ENCODE measurements at places on chromosomes 4 and X.

- DNase-seq = no peak
Observed at GRCh38 chr4:139053909-139054308, 38.3 kb downstream of the NOCT start.

- DNase-seq = no peak
Observed at GRCh38 chr4:47287735-47288134, 175.8 kb downstream of the COMMD8 start.

DNA sequence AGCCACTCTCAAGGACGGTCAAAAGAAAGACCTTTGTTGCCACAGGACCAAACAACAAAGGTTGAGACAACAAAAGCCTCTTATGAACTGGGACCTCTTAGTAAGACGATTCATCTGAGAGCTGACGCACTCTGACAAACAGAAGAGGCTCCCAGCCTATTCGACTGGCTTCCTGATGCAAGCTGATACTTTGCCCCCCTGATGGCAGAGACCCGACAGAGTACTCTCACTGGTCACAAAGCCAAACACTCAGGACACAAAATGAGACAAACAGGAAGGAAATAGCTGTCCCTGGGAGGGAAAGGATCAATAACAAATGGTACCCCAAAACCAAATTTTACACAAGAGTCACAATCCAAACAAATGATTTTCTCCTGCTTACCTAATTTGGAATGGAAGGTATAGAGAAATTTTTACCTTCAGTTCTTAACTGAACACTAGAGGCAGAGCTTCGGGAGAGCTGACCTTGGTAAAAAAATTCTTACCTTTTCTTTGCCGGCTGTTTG lies 75.2 kb upstream of the PLAC8 start:
- no peak for DNase-seq

DNA sequence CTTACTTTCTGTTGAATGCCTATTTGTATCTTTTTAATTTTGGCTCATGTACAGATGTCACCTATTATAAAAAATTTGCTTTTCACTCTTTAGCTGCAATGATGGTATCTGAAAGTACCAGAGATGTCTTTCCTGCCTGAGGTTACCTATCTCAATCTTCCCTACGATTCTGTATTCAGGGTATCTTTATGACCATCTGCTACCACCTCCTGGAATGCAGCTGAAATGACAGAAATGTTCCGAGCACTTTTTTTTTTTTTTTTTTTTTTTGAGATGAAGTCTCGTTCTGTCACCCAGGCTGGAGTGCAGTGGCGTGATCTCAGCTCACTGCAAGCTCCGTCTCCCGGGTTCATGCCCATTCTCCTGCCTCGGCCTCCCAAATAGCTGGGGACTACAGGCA lies 136.4 kb downstream of the REPS2 start:
- DNase-seq = no peak

DNA sequence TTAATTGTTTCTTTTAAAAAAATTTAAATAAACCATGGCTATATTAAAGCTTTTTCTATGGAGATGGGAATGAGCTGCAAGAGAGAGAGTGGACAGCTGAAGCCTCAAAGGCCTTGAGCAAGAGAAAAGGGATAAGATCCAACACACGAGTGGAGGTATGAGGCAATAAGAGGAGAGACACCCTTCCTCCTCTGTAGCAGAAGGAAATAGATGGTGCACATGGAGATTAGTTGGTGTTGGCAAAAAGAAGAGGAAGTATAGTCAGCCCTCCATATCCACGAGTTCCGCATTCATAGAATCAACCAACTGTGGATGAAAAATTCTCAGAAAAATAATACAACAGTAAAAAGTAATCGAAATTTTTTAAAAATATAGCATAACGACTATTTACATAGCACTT lies 3.2 kb downstream of the CXorf38 start:
- no peak for DNase-seq

DNA sequence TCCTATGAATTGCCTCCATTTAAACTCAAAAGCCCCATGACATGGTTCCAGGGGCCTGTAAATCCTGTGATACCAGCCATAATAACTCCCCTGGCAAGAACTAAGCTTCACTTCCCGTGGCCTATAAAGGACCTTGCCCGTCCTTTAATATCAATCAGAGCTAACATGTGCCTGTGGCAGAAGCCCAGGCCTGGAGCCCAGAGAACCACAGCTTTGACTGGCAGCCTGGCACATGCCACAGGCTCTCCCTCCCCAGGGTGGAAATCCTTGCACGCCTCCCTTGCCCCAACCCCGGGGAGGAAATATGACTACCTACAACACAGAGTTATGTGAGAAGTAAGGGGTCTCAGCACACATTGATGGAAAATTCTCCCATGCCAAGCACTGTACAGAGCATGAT lies 287.4 kb downstream of the RAB28 start:
- DNase-seq = no peak

- no peak for DNase-seq
Observed at GRCh38 chr4:165464813-165465381, 86.1 kb downstream of the CPE start.

DNA sequence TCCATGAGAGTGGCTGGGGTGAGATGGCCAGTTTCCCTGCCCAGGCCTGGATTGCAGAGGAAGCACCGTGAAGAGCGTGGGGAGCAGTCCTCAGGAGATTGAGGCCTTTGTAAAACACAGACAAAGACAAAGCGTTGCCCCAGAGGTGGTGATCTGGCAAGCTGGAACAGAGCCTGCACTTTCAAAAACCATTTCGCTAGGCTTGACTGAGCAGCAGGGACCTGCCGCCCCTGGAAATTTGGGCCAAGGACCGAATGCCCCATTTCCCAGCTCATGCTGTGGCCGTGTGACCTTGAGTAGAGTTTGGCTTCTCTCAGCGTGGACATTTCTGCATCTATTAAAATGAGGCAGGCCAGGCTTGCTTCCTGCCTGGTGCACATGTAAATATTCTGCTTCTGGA lies 381.4 kb downstream of the BCOR start:
- no peak for DNase-seq

- DNase-seq = no peak
Observed at GRCh38 chr4:17163156-17163771, 264.8 kb upstream of the LDB2 start.

DNA sequence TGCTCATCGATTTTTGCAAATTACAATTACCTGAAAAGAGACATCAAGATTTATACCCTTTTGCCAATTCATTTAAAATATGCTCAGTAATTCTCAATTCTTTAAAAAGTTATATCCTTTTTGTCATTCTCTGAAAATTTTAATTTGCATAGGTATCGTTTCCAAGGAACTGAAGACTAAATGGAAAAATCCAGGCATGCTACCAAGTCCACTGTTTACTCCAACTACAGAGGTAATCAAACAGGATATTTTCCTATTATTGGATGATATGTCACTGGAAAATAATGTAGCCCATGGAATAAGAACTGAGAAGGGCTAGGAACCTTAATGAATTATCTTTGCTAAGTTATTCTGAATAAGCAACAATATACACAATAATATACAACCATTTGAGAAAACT lies 132.7 kb downstream of the THOC2 start:
- no peak for DNase-seq

- DNase-seq = no peak
Observed at GRCh38 chrX:739611-740010, 109.0 kb downstream of the SHOX start.

- DNase-seq = no peak
Observed at GRCh38 chr4:1045595-1046201, 34.3 kb downstream of the FGFRL1 start.

DNA sequence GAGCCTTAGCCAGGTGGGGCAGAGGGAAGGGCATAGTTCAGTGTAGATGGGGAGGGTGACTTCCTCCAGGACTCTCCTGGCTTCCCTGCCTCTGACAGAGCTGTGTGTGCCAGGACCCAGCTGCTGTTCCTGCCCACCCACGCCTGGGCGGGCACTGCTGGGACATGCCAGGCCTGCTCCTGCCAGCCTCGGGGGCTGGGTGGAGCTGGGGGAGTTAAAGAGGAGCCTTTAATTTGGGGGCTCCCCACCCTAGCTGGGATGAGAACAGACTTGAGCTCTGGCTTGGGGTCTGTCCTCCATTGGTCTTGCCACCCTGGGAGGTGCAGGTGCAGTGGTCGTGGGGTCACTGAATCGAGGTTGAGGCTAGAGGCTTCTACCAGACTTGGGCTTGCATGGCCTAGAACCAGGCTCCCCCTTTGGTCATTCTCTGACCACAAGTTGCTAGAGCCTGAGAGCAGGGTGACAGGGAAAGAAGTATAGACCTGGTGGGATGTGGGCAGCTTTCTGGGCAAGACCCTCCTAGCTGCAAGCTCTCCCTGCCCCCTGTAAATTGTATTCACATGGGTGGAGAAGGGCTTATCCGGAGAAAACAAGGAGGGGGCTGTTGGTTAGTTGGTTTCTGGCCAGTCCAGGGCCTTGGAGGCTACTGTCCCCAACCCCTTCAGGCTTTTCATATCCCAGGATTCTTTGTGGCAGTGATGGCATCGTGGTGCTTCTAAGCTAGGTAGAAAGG lies 5.7 kb downstream of the EFNB1 start:
- DNase-seq = no peak

- no peak for DNase-seq
Observed at GRCh38 chrX:155211208-155211607, 5.1 kb upstream of the VBP1 start.

DNA sequence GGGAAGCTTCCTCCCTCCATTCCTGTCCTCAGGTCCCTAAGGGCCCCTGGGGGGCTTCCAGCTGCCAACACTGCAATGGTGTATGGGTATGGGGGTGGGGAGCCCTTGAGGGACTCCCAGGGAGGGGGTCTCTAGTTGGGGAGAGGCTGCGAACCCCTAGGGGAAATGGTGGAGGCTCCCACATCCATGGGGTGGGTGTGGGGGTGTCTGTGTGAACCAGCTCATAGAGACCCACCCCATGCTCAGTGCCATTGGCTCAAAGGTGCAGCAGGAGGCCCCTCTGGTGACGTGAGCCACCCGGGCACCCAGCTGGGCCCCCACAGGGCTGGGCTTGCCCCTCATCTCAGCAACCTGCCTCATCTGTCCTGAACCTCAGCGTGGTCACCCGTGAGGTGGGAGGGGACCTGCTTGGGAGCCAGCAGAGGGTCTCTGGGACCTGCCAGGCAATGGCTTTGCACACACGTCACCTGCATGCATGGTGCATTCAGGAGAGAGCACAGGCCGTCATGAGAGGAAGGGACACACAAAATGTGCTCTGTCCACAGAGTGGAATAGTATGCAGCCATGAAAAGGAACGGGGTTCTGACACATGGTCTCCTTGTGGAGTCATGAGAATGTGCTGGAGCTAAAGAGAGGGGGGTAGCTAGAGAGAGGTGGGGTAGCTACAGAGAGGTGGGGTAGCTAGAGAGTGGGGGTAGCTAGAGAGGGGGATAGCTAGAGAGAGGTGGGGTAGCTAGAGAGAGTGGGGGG lies 22.7 kb upstream of the PLCXD1 start:
- no peak for DNase-seq

DNA sequence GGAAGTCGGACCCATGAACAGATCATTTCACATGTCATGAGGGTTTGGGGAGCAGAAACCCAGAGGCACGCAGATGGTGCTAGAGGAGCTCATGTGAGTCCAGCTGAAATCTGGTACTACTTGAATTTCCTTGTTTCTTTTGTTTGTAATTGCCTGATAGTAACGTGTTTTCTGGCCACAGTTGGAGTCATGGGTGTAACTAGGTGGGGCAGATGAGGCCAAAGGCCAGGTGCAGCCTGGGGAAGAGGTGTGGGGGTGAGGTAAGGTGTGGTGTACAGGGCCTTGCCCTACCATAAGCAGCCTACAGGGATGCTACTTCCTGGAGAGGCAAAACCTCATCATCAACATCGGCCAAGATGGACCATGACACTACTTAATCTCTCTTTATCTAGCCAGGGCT lies 271.4 kb downstream of the PTTG2 start:
- DNase-seq = no peak

GRCh38 chr4:184397516-184398163 lies 76.7 kb downstream of the IRF2 start:
- DNase-seq = no peak

DNA sequence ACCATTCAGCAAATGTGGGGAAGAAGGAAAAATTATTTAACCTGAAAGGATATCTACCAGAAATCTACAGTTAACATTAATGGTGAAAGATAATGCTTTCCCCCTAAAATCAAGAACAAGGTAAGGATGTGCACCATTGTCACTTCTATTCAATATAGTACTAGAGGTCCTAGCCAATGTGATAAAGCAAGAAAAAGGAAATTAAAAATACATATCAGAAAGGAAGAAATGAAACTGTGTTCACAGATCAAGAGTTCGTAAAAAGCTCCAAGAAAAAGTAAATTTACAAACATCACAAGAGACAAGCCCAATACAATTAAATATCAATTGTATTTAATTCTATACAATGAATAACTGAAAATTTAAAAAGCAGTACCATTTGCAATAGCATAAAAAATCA lies 57.6 kb downstream of the CNOT6L start:
- no peak for DNase-seq

GRCh38 chr4:180832073-180832472 lies 1411.1 kb upstream of the TENM3 start:
- DNase-seq = no peak

GRCh38 chr4:87498446-87498900 lies 30.7 kb downstream of the SPARCL1 start:
- DNase-seq = no peak

GRCh38 chr4:173121076-173121561 lies 47.5 kb upstream of the GALNT7 start:
- DNase-seq = no peak

GRCh38 chr4:1992468-1993168 lies 16.2 kb downstream of the NELFA start:
- no peak for DNase-seq

All from T-helper 17 cell (primary cell).